ENCODE measurements at places on chromosomes 11 and 22.

GRCh38 chr11:8194956-8195355 is 26.1 kb upstream of the RIC3 start:
- no peak for DNase-seq

DNA sequence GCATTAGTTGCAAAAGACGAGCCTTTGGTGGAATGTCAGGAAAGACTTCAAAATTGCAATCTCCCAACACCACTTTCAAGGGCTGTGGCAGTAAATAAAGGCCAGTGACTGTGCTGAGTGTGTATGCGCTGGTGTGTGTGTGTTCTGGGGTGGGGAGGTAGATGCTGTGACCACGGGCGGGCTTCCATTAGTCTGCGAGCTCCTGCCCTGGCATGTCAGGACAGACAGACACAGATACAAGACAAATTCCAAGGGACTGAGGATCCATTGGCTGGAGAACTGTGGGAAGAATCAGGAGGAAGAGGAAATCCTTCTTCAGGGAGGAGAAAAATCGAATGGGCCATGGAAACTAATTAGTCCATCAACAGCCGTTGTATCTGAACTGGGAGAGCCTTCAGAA is 83.6 kb downstream of the FEZ1 start:
- no peak for DNase-seq

DNA sequence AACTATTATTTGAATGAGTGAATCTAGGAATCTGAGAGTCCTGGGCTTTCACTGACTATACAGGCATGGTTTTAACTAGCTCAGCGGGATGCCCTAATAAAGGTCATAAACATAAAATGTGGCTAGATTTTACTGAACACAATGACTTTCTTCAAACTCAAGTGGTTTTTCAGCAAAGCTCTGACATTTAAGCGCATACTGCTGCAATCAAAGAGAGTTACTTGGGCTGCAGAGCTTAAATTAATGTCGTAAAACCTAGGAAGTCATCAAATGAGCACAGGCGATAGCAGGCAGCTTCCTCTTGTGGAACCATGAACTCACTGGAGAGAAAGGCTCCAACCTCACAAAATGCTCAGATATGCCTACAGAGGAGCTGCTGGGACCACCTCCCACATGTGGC is 6.7 kb downstream of the CSNK2A3 start:
- no peak for DNase-seq

GRCh38 chr11:88383447-88383846 is 45.9 kb upstream of the CTSC start:
- DNase-seq: no peak

DNA sequence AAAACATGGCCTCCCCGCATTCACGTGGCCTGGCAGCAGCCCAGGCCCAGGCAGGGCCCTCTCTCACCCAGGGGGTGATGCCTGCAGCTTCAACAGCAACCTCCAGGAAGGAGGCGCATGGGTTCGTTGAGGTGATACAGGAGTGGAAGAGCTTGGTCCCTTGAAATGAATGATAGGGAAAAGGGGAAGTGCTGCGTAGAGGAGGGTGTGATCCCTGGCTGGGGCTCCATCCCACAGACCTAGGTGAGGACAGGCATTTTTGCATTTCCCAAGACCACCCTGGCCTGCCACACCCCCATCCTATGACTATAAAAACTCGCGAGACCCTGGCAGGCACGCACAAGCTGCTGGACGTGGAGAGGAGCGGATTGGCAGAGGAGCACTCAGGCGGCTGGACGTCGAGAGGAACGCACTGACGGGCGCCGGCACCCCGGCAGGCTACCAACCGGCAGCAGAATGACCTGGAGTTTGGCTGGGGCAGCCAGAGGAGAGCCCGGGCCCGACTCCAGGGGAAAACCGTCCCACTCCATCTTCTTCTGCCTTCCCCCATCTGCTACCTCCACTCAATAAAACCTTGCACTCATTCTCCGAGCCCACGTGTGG is 32.6 kb downstream of the RTN4R start:
- no peak for DNase-seq

- no peak for DNase-seq
These were observed 27.5 kb downstream of the DUSP8 start for GRCh38 chr11:1544536-1544935.

GRCh38 chr11:64713016-64713707 is 9.8 kb downstream of the NRXN2 start:
- DNase-seq: no peak

DNA sequence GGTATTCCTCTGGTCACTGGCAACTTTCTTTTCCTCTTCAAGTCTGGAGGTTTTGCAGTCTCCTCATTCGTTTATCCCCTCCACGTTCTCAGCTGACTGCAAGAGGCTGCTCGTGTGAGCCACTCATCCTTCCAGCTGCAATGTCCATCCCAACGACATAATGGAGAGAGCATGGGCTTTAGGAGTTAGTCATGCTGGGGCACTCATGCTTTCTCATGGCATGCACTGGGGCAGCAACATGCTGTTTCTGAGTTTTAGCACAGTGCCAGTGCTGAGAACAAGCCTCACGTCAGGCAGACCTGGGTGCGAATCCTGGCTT is 7.1 kb downstream of the DCPS start:
- no peak for DNase-seq

DNA sequence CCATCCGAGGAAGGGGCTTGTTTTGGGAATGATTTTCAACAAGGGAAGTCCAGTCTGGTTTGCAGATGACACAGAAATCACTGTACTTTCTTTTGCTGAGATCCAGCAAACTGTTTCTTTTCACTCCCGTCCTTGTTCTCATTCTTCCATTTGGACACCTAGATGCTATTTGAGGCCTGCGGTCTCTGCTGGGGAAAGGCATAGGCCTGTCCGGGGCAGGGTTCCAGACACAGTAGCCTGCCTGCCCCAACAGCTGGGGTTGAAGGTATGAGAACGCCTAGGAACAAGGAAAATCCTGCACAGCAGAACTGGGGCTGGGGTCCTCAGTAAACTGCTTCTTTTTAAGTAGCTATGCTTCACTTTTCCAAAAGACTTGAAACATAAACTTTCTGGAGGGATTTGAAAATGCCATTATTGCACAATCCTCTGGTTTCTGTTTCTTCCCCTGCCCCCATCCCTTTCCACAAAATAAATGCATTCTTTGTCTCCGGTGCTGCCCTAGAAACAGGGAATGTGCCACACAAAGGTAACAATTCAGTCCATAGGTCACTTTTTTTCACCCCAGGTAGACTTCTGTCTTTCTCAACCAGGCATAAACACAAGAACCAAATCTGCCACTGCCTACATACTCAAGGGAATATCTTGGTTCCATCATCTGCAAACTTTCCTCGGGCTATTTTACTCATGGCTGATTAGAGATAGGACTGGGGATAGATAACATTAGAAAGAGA is 174.8 kb upstream of the MTMR2 start:
- no peak for DNase-seq

DNA sequence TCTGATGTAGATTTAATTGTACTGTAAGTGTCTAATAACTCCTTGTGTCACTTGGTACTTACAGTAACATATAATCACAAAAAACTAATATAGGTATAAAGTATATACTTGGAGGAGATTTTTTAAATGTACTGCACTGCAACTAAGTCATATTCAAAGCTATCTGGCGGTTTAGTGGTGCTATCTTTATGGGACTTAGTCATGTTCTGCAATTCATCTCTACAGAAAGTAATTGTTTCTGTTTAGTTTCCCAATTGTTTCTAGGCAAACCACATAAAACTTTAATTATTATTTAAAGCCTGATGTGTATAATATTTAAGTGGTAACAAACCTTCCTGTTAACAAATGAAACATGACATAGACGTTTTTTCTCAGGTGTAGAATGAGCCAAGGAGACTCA is 8.0 kb downstream of the PAFAH1B2 start:
- DNase-seq: no peak

DNA sequence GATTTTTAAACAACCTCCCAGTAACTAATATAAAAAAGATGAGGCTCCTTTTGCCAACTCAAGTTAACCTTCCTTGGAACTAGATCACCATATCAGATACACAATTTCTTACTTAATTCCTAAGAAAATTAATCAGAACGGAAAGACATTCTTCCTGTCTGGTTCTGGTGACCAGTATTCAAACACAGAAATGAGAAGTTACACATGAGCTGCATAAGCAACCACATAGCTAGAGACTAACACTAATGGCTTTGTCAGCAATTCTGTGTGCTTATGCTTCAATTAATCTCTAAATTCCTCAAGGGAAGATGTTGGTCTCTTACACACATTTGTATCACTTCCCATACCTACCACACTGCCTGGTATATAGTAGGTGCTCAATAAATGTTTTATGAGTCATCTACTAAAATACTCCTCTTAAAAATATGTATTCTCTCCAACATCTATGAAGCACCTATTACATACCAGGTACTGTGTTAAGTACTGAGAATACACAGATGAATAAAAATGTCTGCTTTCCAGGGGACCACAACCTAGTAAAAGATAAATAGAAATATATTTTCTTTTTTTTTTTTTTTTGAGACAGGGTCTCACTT is 54.5 kb downstream of the GAB2 start:
- no peak for DNase-seq

GRCh38 chr11:34915136-34916014 is 804 bp downstream of the APIP start:
- DNase-seq: no peak

- no peak for DNase-seq
These were observed 50.4 kb upstream of the A4GALT start for GRCh38 chr22:42770941-42771647.

DNA sequence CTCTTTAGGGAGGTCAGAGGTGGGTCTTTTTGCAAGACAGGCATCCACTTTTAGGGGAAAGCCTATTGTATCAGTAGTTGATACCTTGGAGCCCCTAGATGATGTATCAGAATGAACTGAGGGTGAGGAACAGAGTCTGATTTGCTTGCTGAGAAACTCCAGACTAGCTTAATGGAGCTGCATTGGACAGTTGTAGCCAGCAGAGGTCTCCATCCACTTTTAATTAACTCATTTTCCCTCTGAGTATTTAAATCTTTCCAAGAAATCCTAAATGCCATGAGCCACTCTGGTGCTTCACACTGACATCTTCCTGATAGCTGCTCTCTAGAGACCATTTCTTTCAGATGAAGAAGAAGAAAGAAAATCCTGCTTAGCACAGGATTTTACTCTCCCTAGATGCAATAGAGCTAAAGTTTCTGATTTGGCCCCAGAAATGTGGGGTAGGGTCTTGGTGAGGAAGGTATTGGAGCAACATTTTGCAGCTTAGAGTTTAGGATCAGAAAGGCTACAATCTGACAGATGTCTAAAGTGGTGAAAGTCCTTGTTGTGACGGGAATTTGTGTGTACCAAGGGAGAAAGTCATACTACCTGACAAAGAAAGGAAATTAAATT is 38.0 kb downstream of the EXT2 start:
- no peak for DNase-seq

DNA sequence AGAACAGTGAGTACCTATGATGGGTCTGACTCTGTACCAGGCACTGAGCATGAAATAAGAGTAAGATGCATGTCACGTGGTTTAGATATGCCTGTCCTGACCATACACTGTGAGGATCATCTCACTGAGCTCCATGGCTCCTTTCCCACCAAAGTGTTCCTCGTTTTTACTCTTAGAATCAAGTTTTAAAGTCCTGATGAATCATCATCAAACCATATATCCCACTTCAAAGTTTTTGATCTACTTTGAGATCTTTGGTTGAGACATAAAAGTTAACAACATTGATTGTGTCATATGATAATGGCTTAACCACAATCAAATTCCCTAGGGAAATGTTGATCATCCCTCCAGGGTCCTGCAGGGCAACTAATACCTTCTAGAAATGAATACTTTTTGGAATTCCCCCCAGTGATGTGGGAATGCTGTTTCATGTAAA is 12.8 kb downstream of the ETS1 start:
- no peak for DNase-seq

- no peak for DNase-seq
These were observed 73.9 kb downstream of the TRPC6 start for GRCh38 chr11:101509922-101510321.

DNA sequence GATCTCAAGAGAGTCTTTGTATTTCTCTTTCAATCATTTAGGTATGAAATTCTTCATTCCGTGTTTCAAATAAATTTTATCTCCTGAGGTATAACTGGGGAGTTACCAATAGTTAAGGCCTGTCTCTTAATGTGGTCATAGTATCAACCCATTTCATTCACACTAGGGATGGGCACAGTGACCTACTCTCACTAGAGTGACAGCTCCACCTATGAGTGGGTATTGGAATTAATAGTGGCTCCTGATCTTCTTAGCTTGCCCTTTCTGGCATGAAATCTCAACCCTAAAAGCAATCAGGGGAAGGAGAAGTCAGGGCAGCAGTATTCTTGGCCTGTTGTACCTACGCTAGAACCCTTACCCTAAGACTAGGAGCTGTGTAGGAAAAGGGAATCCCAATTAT is 507.7 kb downstream of the FAM181B start:
- DNase-seq: no peak

- no peak for DNase-seq
These were observed 75.2 kb downstream of the USP47 start for GRCh38 chr11:11916981-11917399.

GRCh38 chr11:11722246-11722645 is 100.4 kb upstream of the GALNT18 start:
- DNase-seq: no peak

DNA sequence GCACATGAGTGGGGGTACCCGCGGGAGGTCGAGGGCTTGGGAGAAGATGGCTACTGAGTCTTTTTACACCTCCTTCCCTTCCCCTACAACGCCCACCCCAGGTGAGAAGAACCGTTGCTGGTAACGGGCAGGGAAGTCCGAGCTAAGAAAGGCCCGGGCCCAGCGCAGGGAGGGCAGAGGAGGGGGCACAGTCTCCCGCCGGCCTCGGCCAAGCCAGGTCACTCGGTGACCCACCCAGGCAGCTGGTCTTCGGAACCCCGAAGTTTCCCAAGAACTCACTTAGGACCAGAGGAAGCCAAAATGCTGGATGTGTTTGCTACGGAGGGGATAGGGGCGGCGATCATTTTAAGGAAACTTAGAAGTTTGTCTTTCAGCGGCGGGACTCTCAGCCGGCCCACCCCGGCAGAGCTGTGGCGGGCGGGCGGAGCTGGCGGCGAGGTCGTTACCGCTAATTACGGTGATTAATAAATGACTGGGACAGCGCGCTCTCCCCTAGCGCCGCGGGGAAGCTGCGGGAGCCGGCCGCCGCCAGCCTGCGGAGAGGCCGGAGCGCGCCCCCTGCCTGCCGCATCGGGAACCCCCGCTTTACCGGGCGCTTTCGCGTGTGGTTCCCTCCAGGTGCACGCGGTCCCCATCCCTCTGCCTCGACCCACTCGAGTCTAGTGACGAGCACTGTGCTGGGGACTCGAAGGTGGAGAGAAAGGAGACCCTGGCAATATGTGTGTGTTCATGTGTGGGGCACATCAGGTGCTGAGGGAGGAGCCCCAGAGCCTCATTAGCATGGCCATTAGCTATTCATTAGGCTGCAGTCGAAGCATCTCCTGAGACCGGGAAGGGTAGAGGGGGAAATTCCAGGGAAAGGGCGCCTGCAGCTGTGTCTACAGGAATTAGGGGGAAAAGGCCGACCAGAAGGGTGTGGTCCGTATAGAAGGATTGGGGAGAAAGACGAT is 945 bp downstream of the ROBO3 start:
- DNase-seq: no peak

- no peak for DNase-seq
These were observed 73.6 kb upstream of the GRK3 start for GRCh38 chr22:25490896-25491295.

GRCh38 chr11:128970598-128971190 is 28.0 kb upstream of the TP53AIP1 start:
- DNase-seq: no peak
